ENCODE measurements at places on chromosomes 4 and X.

DNA sequence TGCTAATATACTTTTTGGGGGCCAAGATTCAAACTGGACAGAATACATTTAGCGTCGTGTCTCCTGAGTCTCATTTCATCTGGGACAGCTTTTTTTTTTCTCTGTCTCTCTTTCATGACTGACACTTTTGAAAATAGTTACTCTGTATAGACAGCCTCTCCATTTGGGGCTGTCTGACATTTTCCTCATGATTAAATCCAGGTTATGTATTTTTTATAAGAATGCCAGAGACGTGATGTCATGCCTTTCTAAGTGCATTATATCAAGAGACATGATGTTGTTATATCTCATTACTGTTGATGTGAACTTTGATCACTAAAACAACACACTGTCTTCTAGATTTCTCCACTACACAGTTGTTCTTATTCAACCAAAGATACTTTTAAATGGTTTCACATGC lies 199.0 kb downstream of the BANK1 start:
- DNase-seq, result peak; percentile 21

- no peak for DNase-seq
These were observed 35.1 kb downstream of the PRKX start for GRCh38 chrX:3678328-3678727.

DNA sequence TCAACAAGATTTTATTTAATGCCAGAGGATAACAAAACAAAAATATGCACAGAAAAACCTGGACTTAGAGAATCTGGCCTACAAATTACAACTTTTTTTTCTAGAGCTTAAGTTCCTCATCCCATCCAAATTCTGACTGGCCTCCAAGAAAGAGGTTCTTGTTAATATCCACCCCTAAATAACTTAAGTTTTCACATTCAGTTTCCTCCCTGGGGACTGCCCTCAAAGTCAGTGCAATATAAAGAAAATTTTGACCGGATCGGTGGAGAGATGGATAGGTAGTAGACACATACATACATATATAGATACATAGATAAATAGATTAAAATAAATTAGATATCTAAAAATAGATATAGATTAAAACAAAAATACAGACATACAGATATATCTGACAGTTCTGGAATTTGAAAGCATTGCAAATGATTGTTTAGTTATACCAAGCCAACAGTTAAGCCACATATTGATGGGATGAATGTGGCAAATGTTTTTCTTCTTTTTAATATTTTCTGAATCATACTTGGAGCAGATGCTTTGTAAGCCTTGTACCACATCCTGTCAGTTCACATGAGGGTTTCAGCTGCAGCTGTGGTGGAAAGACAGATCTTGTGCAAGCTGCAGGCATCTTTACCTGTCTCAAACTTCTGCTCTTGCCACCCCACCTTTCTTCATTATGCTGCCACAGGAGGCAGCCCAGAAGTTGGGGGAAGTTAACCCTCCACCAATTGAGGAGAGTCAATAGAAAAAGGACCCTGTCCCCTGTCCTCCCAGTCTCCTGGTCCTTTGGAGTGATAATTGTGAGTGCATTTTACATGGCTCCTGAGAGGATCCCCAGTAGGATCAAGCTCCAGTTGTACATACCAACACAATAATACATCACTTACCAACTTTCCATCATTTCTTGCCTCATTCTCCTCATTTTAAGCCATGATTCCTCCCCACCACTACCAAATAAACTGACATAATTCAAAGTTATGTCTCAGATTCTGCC lies 58.5 kb upstream of the PRDM8 start:
- peak; percentile 76 for DNase-seq

GRCh38 chr4:120692964-120693363 lies 229.6 kb downstream of the PRDM5 start:
- DNase-seq, result peak; percentile 91
